NCI-H187 treated with DMSO at 0.1 percent for 48 hours (cell line): ENCODE measurements at places on chromosomes 7 and 10.

GRCh38 chr10:131574363-131574706 is 262.8 kb upstream of the TCERG1L start:
- DNase-seq, result no peak

GRCh38 chr10:413662-414071 is 275.8 kb downstream of the DIP2C start:
- DNase-seq, result no peak

DNA sequence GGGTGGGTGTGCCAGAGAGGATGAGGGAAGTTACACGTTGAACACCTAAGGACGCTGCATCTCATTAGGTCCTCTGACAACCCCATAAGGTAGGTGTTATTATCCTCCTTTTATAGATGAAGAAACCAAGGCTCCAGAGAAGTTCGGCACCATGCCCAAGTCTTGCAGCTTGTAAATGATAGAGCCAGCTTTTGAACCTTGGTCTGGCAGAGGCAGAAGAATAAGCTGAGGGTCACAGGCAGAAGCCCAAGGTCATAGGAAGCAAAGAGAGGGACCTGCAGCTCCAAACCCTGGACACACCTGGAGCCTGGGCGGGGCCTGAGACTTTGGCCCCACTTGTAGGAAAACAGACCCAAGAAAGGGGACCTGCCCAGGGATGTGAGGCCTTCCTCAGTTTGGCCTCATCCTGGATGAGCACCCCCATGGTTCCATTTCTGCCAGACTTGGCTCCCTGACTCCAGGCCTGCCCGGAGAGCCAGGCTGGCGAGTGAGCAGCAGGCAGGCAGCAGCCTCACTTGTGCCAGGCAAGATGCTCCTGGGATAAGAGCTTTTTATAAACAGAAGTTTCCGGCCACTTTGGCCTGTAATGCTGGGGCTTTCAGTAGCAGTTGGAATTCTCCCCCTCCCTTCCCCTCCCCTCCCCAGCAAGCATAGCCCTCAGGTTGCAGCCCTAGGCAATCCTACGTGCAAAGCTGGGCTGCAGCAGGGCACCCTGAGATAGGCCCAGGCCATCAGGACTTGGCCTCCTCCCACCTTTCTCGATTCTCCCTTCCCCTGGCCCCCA is 2.4 kb downstream of the KCNH2 start:
- DNase-seq, result no peak

DNA sequence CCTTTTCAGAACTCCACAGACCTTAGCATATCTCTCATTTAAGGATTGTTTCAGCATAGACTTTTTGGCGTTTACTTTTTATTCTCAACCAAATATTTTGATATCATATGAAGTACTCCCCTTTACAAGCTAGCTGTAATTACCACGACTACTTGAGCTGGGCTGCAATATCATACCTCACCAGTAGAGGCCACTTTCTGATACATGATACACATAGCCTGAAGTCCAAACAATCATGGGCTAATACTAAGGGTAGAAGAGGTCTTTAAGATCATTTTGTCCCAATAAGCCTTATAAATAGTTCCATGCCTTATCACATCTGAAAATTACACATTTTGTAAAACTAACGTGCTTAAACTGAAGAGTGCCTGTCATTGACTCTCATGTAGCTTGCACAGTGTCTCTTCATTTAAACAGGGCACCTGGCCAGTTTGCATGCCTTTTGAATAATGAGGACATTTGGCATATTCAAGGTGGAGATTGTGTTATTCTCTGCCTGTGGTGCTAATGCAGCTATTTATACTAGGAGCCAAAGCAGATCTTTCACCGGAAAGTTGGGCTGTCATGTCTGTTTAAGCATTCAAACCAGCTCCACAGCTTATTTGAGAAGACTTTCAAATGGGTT is 403.7 kb upstream of the ZMIZ1 start:
- no peak for DNase-seq

- DNase-seq, result no peak
These were observed 31.3 kb upstream of the SMC3 start for GRCh38 chr10:110535958-110536891.

DNA sequence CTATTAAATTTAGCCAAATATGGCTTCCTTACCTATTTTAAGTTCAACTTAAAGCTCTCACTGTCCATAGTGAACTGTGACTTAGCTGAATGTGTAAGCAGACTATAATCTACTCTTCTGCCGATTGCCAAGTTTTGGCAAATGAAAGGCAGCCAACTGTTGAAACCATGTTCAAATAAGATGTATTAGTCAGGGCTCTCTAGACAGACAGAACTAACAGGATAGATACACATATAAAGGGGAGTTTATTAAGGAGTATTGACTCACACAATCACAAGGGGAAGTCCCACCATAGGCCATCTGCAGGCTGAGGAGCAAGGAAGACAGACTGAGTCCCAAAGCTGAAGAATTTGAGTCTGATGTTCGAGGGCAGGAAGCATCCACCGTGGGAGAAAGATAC is 837.7 kb upstream of the AUTS2 start:
- no peak for DNase-seq

DNA sequence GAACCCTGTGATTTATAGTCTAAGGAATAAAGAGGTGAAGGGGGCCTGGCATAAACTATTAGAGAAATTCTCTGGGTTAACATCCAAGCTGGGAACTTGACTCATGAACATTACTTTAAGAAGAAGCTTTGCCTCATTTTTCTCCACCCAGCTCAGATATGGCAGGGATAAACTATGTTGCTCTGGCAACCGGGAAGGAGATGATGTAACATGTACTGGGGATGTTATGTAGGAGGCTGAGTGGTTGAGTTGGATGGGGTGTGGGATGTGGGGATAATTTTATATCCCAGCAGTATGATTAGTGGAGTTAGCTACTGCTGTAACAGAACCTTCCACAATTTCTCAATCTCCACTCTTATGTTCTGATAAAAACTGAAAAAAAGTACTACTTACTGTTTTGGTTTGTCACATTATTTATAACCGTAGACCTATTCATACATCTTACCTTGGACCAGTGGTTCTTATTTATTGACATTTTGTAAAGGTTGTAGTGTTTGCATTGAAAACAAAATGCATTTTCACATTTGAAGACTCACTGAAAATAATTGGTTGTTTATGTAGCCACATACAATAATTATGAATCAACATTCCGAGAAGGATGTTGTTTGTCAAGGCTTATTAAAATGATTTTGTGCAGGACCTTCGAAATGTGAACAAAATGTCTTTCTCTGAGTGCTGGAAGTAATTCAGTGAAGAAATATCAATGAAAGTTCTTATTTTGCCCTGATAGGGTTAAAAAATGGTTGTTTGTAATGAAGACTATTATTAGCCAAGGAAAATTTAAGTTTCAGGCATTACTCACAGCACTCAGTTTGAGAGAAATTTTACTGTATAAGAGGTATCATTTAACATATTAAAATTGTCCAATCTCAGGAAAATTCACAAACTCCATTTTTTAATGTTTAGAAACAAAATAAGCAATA is 1.3 kb downstream of the OR2F2 start:
- DNase-seq, result no peak

DNA sequence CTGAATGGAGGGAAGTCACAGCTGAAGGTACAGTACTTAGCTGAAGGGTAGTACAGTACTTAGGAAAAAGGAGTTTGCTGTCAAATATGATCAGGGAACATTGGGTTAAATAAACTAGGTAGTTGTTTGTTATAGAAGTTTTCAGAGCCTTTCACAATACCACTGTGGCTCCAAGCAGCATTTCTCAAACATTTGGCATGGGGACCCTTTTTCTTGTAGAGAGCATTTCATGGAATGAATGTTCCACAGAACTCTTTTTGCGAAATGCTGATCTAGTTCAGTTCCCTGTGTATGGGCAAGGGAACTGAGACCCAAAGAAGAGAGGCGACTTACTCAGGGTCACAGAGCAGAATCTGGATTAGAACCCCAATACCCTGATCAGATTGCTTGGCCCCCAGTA is 31.5 kb upstream of the DDX50 start:
- DNase-seq, result no peak

DNA sequence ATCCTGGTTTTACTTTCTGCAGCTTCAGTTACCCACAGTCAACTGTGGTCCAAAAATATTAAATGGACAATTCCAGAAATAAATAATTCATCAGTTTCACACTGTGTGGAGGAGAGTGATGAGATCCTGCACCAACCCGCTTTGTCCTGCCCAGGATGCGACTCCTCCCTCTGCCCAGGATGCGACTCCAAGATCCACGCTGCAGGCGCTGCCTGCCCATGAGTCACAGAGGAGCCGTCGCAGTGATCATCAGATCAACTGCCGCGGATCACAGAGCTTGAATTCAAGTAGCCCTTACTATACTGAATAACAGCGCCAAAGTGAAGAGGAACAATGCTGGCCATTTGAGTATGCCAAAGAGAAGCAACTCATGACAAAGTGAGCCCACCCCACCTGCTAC is 61.5 kb downstream of the GRB10 start:
- DNase-seq, result no peak

DNA sequence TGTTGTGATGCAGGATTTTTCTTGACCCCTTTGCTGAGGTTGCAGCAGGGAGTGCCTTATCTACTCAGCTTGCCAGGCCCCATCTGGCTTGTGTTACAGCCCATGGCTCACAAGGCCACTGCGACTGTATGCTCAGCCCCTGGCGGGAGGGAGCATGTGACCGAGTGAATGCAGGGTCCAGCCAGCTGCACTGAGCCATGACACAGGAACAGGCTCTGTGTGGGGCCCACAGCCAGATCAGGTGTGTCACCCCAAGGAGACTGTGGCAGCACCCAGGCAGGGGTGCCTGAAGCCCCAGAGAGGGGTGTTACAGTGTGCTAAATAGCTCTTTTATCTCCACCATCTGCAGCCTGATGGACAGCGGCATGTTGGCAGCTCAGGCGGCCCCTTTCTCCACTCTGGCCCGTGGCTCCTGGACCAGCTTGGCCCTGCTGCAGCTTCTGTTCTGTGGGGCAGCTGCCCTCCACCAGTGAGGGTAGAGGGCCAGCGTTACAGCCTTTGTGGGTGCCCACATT is 2.6 kb upstream of the PCBD1 start:
- no peak for DNase-seq

- DNase-seq, result no peak
These were observed 32.7 kb upstream of the TARP start for GRCh38 chr7:38306171-38306570.

GRCh38 chr10:4217653-4218052 is 432.6 kb upstream of the KLF6 start:
- DNase-seq, result no peak

DNA sequence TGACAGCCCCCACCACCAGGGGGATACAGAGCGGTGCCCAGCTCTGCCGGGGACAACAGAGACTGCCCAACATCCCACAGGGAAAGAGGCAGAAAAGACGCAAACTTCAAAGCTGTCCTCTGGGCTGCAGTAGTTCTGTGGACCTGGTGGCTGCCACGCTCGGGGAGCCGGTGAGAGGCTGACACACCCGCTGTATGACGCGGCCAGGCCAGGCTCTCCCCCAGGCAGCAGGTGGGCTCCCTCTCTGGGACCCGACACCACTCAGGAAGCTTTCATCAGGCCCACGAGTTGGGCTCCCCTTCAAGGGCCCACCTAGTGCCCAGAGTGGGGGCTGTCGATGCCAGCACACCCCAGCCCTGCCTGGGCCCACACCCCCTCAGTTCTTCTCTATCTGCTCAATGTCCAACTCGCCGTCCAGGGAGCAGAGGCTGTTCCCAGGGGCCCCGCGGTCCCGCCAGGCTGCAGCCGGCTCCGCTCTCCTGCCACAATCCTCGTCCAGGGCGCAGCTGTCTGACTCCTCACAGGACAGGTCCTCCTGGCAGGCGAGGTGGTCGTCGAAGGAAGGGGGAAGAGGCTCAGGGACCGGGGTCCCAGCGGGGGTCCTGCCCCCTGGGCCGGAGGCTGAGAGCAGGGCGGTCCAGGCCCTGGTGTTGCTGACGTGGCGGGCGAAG is 121.2 kb downstream of the FAM53B start:
- no peak for DNase-seq

DNA sequence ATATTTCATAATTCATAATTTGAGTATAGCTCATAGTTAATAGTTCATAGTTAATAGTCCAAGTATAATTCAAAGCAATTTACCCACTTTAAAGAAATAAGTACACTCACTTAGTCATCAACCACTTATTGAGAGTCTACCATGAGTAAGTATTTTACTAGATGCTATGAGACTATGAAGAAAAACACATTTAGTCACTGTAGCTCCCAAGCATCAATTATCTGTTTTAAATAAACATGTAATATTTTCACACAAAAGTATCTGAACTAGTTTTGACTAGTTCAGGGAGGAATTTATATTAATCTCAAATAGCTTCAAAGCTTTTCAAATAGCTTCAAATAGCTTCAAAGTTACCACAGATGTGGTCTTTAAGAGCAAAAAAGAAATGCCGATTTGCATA is 119.2 kb downstream of the ANK3 start:
- no peak for DNase-seq

DNA sequence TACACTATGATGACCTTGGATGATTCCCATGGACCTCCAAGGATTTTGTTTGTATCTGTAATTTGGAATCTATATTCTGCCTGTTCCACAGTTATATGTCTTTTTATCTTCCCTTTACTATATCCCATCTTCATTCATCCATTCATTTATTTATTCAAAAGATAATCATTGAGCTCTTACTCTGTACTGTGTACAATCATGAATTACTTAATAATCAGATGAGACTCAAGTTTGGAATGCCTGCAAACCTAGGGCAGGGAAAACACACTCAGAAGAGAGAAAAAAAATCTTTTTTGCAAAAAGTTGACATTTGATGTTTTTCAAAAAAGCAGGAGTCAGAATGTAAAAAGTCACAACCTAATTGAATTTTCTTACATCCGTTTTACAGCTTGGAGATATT is 170.2 kb upstream of the GNAI1 start:
- DNase-seq, result no peak

GRCh38 chr7:147999962-148000361 is 590.6 kb upstream of the C7orf33 start:
- DNase-seq, result no peak

DNA sequence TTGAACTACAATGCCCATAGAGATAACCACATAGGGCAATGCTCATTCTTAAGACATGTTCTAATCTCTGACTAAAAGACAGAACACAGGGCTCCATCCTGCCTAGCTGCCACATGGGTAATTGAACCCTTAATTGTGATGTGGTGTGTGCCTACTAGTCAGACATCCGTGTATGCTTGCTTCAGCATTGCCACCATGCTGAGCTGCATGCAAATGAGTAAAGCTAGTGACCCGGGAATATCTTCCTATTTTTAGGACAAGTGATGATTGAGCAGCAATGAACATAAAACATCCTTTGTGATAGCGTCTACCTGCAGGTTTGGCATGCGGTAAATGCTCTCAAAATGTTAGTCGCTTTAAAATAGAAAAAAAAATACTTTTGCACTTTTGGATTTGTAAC is 115.8 kb downstream of the MAGI2 start:
- DNase-seq, result no peak

- DNase-seq, result no peak
These were observed 108.7 kb downstream of the TCF7L2 start for GRCh38 chr10:113058523-113059370.

DNA sequence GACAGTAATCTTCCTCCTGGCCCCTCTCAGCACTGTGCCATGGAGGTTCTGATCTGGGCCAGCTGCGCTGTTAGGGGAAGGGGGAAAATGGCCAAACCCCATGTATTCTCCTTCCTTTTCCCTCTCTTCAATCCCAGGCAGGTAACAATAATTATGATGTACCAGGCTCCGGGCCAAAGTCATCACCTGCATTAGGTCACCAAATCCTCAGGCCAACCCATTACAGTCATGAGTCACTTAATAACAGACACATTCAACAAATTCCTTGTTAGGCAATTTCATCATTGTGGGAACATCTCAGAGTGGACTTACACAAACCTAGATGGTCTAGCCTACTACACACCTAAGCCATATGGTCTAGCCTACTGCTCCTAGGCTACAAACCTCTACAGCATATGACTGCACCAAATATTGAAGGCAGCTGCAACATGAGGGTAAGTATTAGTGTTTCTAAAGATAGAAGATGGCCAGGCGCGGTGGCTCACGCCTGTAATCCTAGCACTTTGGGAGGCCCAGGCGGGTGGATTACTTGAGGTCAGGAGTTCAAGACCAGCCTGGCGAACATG is 2.2 kb upstream of the HSPB1 start:
- DNase-seq, result no peak
